ENCODE measurements at places on chromosomes 16 and 17.

DNA sequence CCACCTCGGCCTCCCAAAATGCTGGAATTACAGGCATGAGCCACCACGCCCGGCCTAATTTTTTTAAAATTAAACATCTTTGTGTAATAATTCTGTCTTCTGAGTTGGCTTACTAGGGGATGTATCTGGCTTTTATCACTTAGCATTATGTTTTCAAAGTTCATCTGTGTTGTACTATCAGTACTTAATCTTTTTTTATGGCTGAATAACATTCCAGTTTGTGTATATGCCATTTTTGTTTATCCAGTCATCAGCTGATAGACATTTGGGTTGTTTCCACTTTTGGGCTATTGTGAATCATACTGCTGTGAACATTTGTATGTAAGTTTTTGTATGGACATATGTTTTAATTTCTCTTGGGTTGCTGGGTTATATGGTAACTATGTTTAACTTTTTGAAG is 69.0 kb downstream of the CHD9 start:
- no peak for DNase-seq

GRCh38 chr16:83730812-83731211 is 77.0 kb upstream of the HSBP1 start:
- no peak for DNase-seq

DNA sequence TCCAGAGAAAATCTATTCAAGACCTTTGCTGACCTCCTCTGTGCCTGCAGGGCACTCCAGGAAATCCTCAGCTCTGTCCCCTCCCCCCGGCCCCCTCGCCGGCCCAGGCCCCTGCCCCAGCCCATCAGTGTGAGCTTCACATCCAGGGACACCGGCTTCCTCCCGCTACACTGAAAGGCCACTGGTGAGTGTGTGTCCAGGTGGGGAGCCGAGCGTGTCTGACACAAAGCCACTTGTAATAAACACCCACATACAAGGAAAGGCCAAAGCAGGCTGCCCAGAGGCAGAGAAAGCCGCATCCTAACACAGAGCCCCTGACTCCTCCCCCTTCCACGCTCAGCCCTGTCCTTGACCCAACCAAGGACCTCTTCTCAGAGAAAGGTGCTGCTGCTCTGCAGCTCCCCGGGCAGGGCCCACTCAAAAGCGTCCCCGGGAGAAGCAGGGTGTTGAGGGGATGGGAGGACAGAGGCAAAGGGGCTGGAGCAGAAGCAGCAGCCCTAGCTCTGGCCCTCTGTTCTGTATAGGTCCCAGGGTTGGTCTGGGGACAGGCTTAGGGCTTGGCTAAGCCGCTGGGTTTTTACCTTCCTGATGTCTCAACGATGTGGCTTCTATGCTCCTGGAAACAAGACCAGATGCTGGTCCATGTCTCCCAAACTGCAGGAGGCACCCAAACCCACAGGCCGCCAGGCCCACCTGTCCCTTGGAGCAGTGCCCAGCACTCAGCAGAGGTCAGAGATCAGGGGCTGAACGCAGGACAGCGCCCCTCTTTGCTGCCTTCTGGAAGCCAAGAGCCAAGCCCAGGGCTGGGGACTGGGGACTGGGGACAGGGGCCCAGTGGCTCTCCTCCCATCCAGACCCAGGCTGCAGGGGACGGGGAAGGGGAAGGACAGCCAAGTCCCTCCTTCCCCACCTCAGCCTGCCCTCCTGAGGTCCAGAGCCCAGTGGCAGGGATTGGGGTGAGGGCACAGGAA is 15.3 kb downstream of the MNT start:
- DNase-seq, result no peak

- no peak for DNase-seq
These were observed 589.7 kb downstream of the CDH11 start for GRCh38 chr16:64532117-64532516.

DNA sequence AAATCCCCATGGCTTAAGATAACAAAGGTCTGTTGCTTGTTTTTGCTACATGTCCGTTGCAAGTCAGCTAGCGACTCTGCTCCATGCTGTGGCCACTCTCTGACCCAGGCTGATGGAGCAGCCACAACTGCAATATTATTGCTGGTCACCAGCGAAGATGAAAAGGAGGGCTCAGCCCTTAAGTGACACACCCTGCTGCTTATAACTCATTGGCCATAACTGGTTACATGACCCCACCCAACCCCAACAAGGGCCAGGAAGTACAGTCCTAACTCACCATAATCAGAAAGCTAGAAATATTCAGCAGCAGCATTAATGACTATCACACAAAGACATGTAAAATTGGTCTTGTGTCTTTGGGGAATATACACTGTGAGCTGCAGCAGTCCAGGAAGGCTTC is 224.3 kb downstream of the SOX9 start:
- DNase-seq, result no peak

GRCh38 chr16:50188619-50189136 is 35.6 kb downstream of the TENT4B start:
- no peak for DNase-seq

DNA sequence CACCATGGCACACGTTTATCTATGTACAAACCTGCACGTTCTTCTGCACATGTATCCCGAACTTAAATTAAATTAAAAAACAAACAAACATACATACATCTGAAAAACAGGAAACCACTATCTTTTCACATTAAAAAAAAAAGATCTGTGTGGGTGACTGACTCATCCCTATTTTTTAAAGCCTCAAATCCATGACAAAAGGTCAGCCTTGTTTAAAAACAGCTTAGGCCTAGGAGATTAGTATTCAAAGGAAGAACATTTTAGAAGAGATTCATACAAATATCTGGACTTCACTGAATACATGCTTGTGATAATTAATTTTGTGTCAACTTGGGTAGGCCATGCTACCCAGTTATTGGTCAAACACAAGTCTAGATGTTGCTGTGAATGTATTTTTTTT is 4.7 kb upstream of the PRKAR1A start:
- DNase-seq, result no peak

DNA sequence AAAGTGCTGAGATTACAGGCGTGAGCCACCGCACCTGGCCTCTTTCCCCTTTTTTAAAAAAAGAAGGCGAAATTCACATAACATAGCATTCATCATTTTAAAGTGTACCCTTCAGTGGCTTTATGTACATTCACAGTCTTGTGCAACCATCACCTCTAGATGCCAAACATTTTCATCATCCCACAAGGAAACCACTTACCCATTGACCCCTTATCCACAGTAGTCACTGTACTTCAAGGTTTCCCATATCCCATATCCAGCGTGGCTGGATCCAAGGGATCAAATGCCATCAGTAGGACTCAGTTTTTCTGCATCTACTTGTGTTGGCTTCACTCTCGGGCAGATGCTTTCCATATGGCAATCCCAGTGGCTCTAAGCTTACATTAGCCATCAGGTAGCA is 50.3 kb downstream of the BMERB1 start:
- DNase-seq, result no peak

DNA sequence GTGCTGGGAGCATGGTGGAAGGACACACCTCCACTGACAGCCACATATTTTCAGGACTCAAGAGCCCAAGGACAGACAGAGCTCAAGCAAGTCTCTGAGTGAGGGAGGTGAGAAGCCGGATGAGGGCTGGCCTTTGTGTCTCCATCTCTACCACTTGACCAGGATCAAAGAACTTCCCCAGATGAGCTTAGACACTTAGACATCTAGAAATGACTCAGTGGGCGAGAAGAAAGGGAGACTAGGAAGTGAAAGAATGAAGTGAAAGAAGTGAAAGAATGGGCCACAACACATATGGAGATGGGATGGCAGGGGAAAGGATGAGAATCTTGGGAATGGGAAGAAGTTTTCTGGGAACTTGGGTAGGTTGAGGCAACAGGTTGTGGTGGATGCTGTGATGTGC is 274.9 kb upstream of the CCL2 start:
- no peak for DNase-seq

- no peak for DNase-seq
These were observed 26.4 kb upstream of the TAOK1 start for GRCh38 chr17:29363716-29364115.
